ENCODE measurements at places on chromosomes 5 and 9. TPM values are rescaled to one million over a fixed set of nuclear protein-coding genes. Genes with fewer than 3 reads are reported as not detected.

The POLR3G gene
- total RNA-seq: 40.8 TPM

The PIP5K1B gene
- under 0.01 TPM for total RNA-seq

The MYORG gene
- total RNA-seq: 1.2 TPM

The ARSI gene
- total RNA-seq: 18.1 TPM

The RAB3C gene
- not detected for total RNA-seq

The PCDHB16 gene
- 0.33 TPM for total RNA-seq

The S1PR3 gene
- total RNA-seq: 14.5 TPM

The CCDC112 gene
- 10.1 TPM for total RNA-seq

The RBM22 gene
- total RNA-seq: 24.9 TPM

The INSL4 gene
- total RNA-seq: not detected

The TMEM38B gene
- 25.0 TPM for total RNA-seq

The GNA14 gene
- total RNA-seq: under 0.01 TPM

The ATP6V0E1 gene
- total RNA-seq: 202 TPM

The ZNF879 gene
- 7.6 TPM for total RNA-seq

The ZNF454 gene
- 1.7 TPM for total RNA-seq

The FOXD4 gene
- total RNA-seq: not detected

The SECISBP2 gene
- 27.8 TPM for total RNA-seq

The GARIN3 gene
- total RNA-seq: not detected

The CDC20B gene
- total RNA-seq: 0.22 TPM

The AQP3 gene
- 0.89 TPM for total RNA-seq

The DDX4 gene
- not detected for total RNA-seq

The MLANA gene
- not detected for total RNA-seq

The FLT4 gene
- 0.11 TPM for total RNA-seq

The GPR150 gene
- total RNA-seq: 0.33 TPM

The IQGAP2 gene
- total RNA-seq: 2.1 TPM

The GCNT4 gene
- 1.4 TPM for total RNA-seq

The PCDHA3 gene
- under 0.01 TPM for total RNA-seq

The FBP2 gene
- total RNA-seq: not detected

The TRPM3 gene
- 0.77 TPM for total RNA-seq

The NR3C1 gene
- 61.5 TPM for total RNA-seq

The BRINP1 gene
- 2.3 TPM for total RNA-seq

The FOXD4L3 gene
- not detected for total RNA-seq

The TENT4A gene
- 18.0 TPM for total RNA-seq

The ECM2 gene
- total RNA-seq: 1.00 TPM

The PRUNE2 gene
- 68.1 TPM for total RNA-seq

The GLIPR2 gene
- total RNA-seq: 83.1 TPM

The GDNF gene
- 0.25 TPM for total RNA-seq
